Hematopoietic multipotent progenitor cell treated with erythropoietin and hydrocortisone succinate and interleukin-3 and kit ligand, for 8 days (in vitro differentiated cells): ENCODE measurements at places on chromosomes 3 and 15.
A peak's percentile ranks its signal among the peaks of the same experiment; 100 is the strongest.

GRCh38 chr3:125357032-125357658, 18.0 kb downstream of the ZNF148 start:
- peak; percentile 53 for DNase-seq

- DNase-seq, result no peak
Measured at GRCh38 chr3:126511291-126511690, 6.3 kb downstream of the UROC1 start.

DNA sequence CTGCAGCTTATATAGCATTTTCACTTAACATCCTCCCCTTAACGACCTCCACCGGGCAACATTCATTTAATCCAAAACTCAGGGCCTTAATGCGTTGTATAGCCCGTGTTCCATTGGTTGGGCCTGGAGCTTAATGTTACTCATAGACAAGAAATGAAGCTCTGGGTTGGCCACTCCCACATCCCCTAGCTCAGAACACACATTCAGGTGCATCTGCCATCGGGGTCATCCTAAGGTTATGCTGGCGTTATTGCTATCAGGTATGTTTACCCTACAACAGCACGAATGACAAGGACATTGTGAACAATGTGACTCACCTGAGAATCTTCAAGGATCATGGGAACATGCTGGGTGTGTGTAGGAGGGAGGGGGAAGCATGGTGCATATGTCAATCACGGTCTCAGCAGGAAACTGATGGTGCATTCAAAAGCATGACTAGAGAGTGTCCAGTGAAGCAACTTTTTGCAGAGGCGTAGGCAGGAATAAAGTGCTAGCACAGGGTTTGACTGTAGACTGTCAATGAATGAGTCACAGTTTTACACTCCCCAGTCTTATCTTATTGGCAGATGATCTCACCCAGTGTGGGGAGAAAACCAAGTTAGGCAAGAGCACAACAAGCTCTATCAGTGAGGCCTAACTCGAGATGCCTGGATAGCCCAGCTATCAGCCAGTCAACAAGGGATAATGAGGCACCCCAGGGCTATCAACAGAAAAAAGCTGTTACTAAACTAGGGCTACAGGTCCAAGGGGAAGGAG, 402.1 kb upstream of the MCTP2 start:
- peak; percentile 79 for DNase-seq

DNA sequence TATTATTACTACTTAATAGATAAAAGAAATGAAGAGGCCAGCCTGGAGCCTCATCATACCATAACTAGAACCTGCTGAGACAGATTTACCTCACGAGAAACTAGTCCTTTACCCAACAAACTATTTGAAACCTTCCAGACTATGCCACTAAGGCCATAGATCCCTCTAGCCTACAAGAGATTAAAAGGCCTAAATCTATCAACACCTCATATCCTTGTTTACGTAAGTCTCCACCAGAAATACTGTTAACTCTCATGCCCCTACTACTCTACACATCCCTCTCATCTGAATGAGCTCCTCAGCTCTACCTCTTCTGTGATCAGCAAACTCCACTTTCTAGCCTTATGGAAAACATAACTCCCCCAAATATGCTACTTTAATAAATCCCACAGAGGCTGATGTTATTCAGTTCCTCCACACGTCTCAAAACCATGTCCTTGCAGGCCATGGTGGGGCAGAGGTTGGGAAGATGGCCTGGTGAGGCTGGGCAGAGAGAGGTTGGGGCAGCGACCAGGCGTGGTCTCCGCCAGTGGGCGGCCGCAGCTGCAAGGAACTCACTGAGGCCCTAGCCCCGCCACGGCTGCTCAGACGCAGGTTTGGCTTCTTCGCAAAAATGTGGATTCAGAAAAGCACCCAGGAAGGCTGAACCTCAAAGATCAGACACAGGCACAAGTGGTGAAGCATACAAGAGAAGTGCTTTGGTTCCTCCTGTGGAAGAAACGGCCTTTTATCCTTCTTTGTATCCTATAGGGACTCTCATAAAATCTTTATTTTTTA, 65.8 kb downstream of the GSK3B start:
- DNase-seq, result no peak

GRCh38 chr15:100737214-100737613, 134.8 kb downstream of the ASB7 start:
- DNase-seq, result no peak

GRCh38 chr15:40940296-40940801, 11.2 kb downstream of the DLL4 start:
- no peak for DNase-seq

DNA sequence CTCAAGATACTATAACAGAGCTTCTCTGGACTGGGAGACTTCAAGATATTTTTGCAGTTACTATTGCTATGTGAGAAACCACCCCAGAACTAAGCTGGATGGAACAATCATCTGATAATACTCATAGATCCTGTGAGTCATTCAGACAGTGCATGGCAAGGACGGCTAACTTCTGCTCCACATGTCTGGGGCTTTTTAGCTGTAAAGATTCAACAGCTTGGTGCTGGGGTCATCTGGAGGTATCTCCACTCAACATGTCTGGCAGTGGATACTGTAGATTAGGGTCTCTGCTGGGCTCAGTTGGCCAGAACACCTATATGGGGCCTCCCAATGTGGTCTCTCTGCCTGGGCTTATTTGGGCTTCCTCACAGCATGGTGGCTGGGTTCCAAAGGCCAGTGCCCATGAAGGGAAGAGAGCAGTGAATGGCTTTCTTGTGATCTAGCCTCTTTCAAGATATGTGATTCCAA, 117.3 kb upstream of the SLC7A14 start:
- DNase-seq, result peak; percentile 69

GRCh38 chr3:64748244-64748904, 60.6 kb upstream of the ADAMTS9 start:
- DNase-seq, result no peak

- DNase-seq, result no peak
Measured at GRCh38 chr15:74349241-74349778, 18.1 kb downstream of the CYP11A1 start.

- peak; percentile 95 for DNase-seq
Measured at GRCh38 chr3:152298393-152299248, 29.9 kb downstream of the MBNL1 start.

- peak; percentile 7 for DNase-seq
Measured at GRCh38 chr3:105686278-105686897, 182.4 kb downstream of the CBLB start.

GRCh38 chr15:42914728-42915497, 5.7 kb downstream of the TTBK2 start:
- peak; percentile 31 for DNase-seq

- no peak for DNase-seq
Measured at GRCh38 chr3:130509008-130509407, 8.0 kb upstream of the COL6A6 start.

- no peak for DNase-seq
Measured at GRCh38 chr15:72961346-72961745, 90.9 kb upstream of the NEO1 start.

DNA sequence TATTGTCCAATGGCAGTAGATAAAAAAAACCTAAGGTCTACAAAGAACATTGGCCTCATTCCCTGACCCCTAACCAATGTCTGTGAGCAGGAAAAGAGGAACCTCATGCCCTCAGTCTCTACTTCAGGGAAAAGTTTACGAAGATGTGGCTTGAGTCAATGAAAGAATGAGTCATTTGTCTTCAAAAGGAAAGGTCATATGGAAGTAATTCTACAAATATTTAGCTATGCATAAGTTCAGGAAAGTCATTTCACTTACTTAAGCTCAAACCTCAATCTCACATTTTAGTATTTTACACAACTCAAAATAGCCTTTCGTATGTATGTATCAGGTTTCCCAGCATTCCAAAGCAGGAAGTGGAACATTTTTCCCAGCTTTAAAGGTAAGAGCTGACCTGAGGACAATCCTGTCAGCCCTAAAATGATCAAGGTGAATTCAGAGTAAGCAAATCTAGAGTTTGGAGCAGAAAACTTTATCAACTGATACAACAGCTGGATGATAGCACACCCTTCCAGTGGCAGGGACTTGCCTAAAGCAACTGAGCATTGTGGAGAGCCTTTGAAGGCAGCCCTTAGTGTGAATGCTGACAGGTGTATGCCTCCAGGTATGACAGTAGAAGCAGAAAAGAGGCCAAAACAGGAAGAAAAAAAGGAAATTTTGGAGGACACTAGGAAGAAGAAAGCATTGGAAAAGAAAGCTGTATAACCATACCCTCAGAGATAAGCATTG, 53.9 kb upstream of the ACKR4 start:
- no peak for DNase-seq

GRCh38 chr15:35293353-35294130, 208.4 kb upstream of the NANOGP8 start:
- DNase-seq, result peak; percentile 3

DNA sequence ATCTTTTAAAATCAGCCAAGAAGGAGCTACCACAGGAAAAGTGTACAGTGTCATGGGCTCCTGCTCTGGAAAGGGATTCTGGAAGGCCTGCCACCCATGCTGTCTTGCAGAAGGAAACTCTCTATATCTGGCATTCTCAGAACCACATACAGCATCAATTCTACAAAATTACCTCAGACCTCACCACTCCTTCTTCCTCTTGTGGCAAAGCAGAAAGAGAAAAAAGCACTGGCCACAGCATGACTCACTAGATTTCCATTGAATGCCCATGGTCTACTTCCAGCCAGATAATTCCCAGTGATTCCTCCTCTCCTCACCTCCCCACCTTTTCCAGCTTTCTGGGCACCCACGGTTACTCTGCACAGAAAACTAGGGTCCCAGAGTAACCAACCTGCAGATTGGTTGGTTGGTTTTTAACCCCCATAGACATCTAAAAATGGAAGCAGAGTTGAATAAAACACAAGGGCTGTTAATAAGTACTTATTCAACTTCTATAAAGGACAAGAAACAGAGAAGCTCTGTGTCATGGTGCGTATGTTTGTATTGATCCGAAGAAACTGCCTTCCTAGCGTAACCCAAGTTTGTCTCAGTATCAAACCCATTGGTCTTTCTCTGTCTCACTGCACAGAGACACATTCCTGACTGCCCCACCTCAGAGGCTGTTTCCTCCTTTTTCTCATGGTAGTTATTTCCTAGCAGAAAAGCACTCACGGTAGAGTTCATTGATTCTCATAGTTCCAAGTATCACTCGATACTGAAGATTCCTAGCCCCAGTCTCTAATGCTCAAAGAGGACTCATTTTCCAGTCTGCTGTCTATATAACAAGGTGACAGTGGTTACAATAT, 67.7 kb downstream of the LDHAL6B start:
- peak; percentile 14 for DNase-seq

GRCh38 chr3:129123314-129124060, 1.9 kb upstream of the RAB43 start:
- peak; percentile 16 for DNase-seq

DNA sequence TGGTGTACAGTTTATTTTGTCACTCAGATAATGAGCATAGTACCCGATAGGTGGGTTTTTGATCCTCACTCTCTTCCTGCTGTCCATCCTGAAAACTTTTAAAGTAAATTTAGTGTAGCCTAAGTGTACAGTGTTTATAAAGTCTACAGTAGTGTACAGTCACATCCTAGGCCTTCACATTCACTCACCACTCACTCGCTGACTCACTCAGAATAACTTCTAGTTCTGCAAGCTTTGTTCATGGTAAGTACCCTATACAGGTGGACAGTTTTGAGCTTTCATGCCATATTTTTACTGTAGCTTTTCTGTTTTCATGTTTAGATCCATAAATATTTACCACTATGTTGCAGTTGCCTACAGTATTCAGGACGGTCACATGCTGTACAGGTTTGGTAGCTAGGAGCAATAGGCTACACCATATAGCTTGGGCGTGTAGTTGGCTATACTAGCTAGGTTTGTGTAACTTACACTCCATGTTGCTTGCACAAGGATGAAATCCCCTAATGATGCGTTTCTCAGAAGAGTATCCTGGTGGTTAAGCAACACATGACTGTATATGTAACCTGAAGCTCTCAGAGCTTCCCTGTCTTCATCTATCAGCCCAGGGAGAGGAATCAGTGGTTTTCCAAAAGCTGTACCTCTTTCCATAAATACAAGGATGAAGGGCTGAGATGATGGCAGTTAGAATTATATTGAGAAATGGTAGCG, 87.6 kb upstream of the SLC25A26 start:
- DNase-seq, result no peak

DNA sequence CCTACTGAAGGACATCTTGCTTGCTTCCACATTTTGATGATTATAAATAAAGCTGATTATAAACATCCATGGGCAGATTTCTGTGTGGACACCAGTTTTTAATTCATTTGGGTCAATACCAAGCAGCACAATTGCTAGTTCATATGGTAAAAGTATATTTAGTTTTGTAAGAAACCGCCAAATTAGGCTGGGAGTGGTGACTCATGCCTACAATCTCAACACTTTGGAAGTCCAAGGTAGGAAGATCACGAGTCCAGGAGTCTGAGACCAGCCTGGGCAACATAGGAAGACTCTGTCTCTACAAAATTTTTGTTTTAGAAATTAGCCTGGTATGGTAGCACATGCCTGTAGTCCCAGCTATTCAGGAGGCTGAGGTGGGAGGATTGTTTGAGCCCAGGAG, 52.6 kb upstream of the ABHD2 start:
- no peak for DNase-seq

DNA sequence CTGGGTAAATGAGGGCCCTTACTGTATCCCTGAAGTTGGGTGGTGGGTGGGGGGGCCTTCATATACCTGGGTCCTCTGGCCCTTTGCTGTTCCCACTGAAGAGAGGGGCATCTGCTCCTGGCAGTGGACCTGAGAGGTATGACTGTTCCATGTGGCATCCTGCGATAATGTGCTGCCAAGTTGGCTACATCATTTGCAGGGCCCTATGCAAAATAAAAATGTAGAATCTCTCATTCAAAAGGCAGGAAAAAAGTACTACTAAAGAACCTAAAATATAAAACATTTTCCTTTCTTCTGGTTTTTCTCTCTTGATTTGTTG, 49.2 kb upstream of the RYK start:
- DNase-seq, result no peak

DNA sequence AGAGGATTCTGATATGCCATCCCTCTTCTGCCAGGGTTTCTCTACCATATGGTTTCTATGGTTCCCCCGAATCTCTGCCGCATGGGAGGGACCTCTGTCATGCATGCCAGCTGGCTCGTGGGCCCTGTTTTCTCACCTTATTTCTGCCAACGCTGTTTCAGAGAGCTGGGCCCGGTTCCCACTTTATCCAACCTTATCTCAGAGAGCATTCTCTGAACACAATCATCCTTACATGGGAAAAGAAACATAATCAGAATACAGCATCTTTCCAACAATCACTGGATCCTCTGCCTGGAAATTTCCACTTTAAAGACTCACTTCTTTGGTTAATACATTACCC, 234.5 kb upstream of the ZBTB20 start:
- no peak for DNase-seq

DNA sequence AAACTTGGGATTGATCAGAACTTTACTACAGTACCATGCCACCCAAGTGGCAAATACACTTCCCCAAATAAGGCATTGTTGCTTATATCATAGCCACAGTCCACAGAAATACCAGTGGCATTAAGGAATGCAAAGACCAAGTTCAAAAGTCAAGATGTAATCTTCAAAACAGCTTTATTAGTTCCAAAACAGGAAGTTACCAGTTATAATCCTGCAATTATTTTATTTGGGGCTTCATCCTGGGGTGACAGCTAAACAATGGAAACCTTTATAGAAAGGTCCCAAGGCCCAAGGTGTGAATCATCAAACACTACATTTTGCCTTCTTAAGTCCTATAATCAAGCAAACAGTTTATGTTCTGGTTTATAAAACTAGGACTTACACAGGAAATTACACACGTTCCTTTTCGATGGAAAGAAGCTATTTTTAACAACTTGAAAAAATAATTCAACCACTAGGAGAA, 30.3 kb upstream of the RNF7 start:
- DNase-seq, result no peak
